ENCODE measurements at places on chromosomes 3 and 15.

DNA sequence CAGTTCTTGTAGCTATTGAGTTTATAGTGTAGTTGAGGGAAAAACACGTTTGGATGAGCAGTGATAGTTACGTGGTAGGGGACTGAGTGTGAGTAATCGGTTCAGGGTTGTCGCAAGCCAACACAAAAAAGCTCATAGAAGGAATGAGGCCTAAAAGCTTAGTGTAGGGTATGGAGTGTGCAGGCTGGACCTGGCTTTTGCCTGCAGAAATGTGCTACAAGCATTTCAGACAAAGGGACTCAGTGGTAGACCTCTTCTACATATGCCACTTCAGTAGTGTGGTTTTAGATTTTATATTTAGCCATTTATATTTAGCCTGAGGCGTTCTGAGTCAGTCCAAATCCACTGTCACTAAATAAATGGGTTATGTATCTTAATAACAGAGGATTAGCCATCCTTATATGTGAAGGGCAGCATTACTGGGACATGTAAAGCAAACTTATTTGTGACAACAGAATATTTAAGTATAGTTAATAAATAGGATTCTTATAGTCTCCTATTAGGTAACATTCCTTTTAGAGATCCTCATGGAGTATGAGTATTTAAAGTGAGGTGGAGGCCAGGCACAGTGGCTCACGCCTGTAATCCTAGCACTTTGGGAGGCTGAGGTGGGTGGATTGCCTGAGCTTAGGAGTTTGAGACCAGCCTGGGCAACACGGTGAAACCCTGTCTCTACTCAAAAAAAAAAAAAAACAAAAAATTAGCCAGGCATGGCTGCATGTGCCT is 21.8 kb downstream of the ATP2C1 start:
- DNase-seq, result no peak

- no peak for DNase-seq
Observed at GRCh38 chr3:56899078-56899477, 97.3 kb upstream of the ARHGEF3 start.

GRCh38 chr15:73957785-73958184 is 31.5 kb downstream of the LOXL1 start:
- DNase-seq, result no peak

DNA sequence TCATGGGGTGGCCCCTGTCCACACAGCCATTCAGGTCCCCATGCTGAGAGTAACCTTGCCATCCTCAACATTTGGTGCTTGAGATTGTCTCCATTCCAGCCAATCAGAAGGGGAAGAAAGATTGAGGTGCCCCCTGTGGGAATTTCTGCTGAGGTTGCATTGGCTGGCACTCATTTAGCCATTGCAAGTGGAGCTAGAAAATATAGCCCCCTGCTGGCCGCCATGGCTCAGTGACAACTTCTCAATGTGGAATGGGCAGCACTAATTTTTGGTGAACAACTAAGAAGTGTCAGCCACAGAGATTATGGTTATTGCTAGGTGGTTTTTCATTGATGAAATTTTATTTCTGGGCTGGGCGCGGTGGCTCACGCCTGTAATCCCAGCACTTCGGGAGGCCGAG is 22.0 kb downstream of the COL6A6 start:
- no peak for DNase-seq

GRCh38 chr3:143358793-143359491 is 239.4 kb downstream of the CHST2 start:
- DNase-seq, result no peak

DNA sequence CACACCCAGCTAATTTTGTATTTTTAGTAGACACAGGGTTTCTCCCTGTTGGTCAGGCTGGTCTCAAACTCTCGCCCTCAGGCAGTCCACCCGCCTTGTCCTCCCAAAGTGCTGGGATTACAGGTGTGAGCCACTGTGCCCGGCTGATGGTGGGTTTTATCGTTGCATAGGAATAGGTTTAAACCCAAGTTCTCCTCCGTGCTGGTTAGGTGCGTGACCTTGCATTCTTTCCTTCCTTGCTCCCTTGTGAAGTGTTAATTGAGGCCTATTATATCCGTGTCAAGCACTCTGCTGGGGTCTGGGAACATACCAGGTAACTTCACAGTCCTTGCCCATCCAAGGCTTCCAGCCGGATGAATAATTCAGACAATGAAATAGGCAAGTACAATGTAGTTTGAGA is 19.3 kb upstream of the ETV5 start:
- no peak for DNase-seq

DNA sequence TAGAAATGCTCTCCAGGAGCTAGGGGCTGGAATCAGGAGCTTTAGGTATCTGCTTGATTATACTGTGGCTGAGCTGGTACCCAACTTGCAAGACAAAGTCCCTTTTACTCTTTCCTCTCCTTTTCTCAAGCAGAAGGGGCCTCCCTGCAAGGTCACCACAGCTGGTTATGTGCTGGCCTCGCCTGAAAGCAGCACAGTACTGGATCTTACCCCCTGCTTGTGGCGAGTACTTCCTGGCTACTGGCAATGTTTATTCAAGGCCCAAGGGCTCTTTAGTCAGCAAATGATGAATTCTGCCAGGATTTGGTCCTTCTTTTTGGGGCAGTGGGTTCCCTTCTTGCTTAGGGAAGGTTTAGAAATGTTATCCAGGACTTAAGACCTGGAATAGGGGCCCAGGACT is 234.6 kb downstream of the RAP2B start:
- DNase-seq, result no peak

GRCh38 chr3:170221924-170222646 is at the start of gene PRKCI:
Gene PRKCI (plus strand): TSS chr3:170222424. CDS start chr3:170222670, 246 bp downstream.
- peak; percentile 80 for DNase-seq

GRCh38 chr15:91704343-91704742 is 149.2 kb upstream of the SLCO3A1 start:
- DNase-seq, result no peak

DNA sequence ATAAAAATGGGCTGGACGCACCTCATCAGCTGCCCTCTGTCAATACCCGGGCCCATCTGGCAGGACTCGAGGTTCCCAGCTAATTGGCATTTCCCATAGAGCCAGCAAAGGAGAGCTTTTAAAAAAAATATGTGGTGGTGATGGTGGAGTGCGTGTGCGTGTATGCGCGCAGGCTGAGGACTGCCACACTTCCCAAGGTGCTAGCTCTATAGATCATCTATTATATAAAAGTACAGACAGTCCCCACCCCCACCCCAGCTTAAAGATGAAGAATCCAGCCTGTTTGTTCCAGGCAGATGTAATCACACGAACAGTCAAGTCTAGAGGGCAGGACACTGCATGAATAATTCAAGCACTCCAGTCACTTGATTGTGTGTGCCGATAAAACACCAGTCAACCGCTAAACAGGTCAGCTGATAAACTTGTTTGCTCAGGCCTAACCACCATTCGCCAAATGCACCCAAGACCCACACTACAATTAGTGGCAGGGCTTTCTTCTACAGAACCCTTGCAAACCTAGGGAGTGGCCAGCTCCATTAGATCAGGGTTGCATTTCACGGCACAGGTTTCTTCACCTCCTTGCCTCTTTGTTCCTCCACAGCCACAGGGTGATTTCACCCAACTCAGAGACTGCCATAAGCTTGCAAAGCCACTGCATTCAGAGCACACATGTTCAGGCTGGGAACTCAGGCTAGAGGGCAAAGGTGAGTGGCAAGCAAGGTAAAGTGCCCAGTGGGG is 5.8 kb downstream of the TLE3 start:
- no peak for DNase-seq

- DNase-seq, result no peak
Observed at GRCh38 chr3:43854916-43855315, 164.2 kb downstream of the ABHD5 start.

DNA sequence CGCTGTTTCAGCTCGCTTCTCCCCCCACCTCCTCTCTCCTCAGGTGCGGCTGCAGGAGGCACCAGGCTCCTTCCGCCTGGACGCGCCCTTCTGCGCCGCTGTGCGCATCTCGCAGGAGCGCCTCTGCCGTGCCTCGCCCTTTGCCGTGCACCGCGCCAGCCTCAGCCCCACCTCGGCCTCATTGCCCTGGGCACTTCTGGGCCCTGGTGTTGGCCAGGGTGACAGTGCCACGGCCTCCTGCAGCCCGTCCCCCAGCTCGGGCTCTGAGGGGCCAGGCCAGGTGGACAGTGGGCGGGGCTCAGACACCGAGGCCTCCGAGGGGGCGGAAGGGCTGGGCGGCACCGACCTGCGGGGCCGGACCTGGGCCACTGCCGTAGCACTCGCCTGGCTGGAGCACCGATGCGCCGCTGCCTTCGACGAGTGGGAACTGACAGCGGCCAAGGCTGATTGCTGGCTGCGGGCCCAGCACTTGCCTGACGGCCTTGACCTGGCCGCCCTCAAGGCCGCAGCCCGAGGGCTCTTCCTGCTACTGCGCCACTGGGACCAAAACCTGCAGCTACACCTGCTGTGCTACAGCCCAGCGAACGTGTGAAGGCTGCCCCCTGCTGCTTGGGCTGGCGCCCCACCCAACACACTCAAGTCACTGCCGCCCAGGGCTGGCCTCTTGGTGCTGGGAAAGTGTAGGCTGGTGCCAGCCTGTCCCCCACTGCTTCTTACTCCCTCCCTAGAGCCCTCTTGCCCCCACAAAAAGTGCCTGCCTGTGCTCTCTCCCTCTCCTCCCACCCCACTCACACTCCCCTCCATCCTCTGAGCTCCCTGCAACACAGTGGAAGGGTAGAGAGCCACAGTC is 7.1 kb downstream of the ALG3 start:
- no peak for DNase-seq

- DNase-seq, result no peak
Observed at GRCh38 chr3:155629056-155629455, 115.8 kb downstream of the PLCH1 start.

DNA sequence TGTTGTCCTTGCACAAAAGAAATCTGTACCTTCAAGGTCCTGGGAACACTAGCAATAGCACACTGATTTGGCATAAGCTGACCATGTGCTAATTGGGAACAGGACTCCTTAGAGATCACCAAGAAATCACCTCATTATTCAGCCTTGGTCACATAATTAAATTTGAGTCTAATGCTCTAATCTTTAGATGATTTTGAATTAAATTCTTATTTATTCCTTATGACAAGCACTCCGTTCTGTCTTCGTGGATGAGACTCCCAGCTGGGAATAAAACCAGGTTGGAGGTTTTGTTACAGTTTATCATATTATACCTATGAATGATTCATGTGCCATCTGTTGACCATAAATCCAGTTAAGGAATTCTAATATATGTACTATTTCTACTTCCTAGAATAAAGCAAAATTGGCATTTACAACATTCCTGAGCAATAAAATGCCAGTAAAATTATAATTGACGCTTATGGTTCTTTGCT is 162.2 kb downstream of the MYRIP start:
- no peak for DNase-seq

DNA sequence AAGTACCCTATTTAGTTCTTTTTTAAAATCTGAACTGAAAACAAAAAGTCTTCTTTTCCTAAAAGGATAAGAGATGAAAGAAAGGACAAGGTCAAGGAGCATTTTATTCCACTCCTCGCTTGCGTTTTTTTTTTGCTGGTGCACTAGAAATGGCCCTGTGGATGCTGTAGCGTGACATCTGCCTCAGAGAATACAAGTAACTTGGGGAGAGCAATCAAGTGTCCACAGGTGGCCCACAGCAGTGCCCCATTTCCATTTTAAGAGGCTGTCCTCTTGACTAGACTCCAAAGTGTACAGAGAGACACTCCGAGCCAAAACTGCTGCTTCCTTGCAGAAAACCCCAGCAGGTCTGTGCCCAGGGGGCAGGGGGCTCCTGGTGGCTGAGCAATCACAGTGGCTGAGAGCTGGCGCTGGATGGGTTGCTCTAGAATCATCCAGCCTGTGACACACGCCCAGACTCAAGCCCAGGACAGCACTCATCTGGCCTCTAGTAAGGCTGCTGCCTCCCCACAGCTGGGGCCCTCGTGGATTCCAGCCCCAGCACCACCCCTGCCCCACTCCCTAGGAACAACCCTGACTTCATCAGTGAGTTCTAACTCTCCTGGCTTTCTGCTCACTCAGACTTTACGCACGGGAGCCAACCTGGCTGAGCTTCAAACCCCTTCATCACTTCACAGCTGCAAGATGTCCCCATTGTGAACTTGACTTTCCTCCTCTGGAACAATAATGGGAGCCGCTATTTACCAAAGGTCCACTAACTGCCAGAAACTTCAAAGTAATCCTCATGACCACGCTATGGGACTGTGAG is 71.1 kb upstream of the SPATA12 start:
- no peak for DNase-seq
